ENCODE measurements at places on chromosomes 13 and 19. TPM values are rescaled to one million over a fixed set of nuclear protein-coding genes. Genes with fewer than 3 reads are reported as not detected.

Gene OR4F17
- total RNA-seq: not detected

Gene PTPRH
- 0.65 TPM for total RNA-seq

Gene DAZAP1
- total RNA-seq: 63.0 TPM

Gene SERP2
- not detected for total RNA-seq

Gene FARP1
- 25.1 TPM for total RNA-seq
